ENCODE measurements at places on chromosomes 7 and 10. TPM values are rescaled to one million over a fixed set of nuclear protein-coding genes. Genes with fewer than 3 reads are reported as not detected.

IDI2 gene
- not detected for total RNA-seq

DNA sequence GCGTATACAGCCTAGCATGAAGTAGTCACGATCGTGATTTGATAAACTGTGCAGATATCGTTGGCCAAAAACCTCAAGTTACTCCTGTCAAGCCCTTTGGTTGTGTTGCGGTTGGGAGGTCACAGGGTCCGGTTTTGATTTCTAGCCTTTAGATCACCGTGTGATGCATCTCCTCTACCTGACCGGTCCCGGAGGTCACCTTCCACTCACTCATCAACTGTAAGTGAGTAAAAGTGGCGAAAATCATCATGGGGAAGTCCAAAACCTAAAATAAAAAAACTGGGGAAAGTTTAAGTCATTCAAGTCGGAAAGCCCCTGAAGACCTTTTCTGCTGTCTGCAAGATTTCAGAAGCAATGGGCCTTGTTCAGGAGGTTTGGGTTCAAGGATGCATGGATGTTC lies 62.8 kb downstream of the ADARB2 start:
- no peak for DNase-seq
- no peak overlapping the region for H3K4me3 ChIP-seq
- H3K4me1 ChIP-seq = no peaks in the 10 kb centered on the region
- H3K27ac ChIP-seq = no peak overlapping the region
- no peaks in the 10 kb centered on the region for H3K36me3 ChIP-seq

GTF2I gene
- 101 TPM for total RNA-seq

DNA sequence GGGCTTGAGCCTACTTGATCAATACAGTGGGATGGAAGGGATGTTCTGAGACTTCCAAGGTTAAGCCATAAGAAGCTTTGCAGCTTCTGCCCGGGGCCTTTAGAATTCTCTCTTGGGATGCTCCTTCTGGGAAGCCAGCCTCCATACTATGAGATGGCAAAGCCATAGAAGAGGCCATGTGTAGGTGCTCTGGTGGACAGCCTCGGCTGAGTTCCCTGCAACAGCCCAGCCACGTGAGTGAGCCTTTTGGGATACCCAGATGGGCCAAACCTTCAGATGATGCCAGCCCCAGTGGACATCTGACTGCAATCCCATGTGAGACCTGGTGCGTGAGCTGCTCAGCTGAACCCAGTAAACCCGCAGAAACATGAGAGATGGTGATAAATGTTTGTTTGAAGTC lies 370.6 kb downstream of the RPS24 start:
- no peak overlapping the region for H3K27ac ChIP-seq
- no peaks in the 10 kb centered on the region for H3K36me3 ChIP-seq
- DNase-seq = no peak
- H3K4me3 ChIP-seq = no peak overlapping the region
- H3K27me3 ChIP-seq = peaks cover 29% of the 10 kb centered on the region
- peaks cover 53% of the 10 kb centered on the region for H3K4me1 ChIP-seq

DNA sequence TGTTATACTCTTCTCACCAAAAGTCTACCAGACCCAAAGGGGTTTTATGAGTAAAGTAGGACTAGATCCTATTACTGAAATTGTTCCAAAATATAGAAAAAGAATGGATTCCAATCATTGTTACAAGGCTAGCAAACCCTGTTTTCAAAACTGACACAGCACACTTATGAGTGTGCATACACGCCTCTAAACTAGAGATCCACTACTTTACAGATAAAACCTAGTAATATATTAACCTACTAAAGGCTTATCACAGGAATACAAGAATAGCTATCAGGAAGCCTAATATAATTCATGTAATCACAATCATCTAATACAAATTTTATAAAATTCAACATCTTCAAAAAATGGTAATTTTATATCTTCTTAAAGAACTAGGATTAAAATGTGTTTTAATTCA lies 52.2 kb downstream of the ERCC6 start:
- H3K36me3 ChIP-seq = peaks cover 5% of the 10 kb centered on the region

- H3K27me3 ChIP-seq = peaks cover 6% of the 10 kb centered on the region
- H3K36me3 ChIP-seq = no peaks in the 10 kb centered on the region
- H3K4me1 ChIP-seq = peaks cover 37% of the 10 kb centered on the region
- no peak overlapping the region for H3K4me3 ChIP-seq
These were observed 35.5 kb downstream of the CALML3 start for GRCh38 chr10:5560142-5560816.

DNA sequence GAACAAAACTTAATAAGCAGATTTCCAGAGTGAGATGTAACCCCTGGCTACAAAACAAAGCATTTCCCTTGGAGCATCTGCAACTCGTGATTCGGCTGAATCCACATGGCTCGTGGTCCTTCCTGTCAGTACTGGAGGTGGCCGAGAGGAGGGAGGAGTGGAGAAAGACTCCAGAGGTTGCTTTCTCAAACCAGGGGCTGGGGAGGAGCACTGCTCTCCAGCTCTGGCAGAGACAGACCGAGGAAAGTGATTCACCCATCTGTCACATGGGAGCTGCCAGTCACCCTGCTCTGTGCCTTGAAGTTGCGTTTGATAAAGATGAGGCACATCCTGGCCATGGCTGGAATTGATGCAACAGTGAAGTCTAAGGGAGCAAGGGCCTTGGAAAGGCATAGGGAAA lies 72.7 kb downstream of the COL13A1 start:
- peak overlapping the region; percentile 45 for H3K27ac ChIP-seq
- H3K27me3 ChIP-seq = no peaks in the 10 kb centered on the region
- no peak overlapping the region for H3K4me3 ChIP-seq
- DNase-seq = peak; percentile 90
- H3K4me1 ChIP-seq = peaks cover 78% of the 10 kb centered on the region
- H3K36me3 ChIP-seq = no peaks in the 10 kb centered on the region

BMPR1A gene
- total RNA-seq = 61.4 TPM

MUC3A gene
- 0.04 TPM for total RNA-seq

DNA sequence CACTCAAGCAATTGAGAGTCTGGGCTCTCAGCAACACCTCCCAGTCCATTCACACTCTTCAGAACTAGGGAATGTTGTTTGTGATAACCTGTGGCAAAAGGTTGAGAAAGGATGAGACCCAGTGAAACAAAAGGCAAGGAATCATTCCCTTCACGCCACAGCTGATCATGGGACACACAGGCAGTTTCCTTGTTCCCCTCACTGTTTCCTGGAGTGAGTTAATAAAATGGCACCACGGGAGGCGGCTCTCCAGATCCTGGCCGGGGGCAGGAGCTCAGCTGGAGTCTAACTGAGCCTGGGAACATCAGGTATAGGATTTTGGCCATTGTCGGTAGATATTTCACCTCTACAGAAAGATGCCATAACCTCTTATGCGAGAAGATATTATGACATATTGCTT lies 107.3 kb upstream of the FAM171A1 start:
- H3K4me3 ChIP-seq = no peak overlapping the region
- H3K27ac ChIP-seq = no peak overlapping the region
- DNase-seq = no peak
- no peaks in the 10 kb centered on the region for H3K36me3 ChIP-seq

DKK1 gene
- total RNA-seq = 0.84 TPM

VAX1 gene
- total RNA-seq = not detected

- no peak overlapping the region for H3K27ac ChIP-seq
- no peaks in the 10 kb centered on the region for H3K27me3 ChIP-seq
- H3K4me3 ChIP-seq = no peak overlapping the region
- peak; percentile 47 for DNase-seq
- no peaks in the 10 kb centered on the region for H3K4me1 ChIP-seq
These were observed 28.0 kb upstream of the RSU1 start for GRCh38 chr10:16845248-16845647.

DNA sequence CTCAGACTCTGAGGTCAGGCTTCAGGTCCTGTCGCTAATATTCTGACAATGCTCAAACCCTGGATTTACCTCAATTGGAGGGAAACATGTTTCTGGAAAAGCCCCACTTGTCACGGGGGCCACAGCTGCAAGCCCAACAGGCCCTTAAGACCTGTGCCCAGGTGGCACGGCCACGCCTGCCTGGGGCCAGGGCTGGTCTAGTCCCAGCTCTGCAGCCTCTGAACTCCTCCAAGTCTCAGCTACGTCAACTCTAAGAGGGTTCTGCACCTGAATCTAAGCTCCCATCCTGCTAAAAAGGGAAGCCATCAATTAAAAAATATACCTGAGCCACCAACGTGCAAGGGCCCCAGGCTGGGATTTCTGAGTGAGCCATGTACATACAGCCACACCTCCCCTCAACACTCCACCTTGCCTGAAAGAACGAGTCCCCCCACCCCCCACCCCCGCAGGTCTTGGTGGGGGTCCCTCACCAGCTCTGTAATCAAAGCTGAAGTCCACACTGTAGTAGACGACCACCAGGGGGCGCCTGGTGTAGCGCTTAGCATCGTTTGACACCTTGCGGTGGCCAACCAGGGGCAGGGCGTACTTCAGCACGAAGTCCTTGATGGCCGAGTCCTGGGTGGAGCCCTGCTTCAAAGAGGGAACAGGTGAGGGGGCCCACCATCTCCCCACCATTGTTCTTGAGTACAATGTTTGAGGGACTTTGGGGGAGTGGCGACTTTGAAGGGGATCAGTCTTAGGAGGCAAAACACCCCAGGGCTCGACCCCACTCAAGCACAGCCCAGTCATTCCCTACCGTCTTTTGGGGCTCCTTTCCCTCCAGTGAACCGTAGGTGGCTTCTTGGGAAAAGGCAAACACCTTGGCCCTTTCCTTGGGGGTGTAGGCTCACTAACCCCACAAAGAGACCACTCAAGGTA lies 22.6 kb downstream of the PDIA4 start:
- H3K27me3 ChIP-seq = no peaks in the 10 kb centered on the region
- peak; percentile 82 for DNase-seq
- peaks cover 81% of the 10 kb centered on the region for H3K36me3 ChIP-seq
- H3K4me1 ChIP-seq = no peaks in the 10 kb centered on the region
- H3K27ac ChIP-seq = no peak overlapping the region

SP4 gene
- total RNA-seq = 8.3 TPM

INMT gene
- total RNA-seq = 15.7 TPM

GPR37 gene
- 16.9 TPM for total RNA-seq

LIPF gene
- total RNA-seq = not detected

ARHGEF35 gene
- 0.80 TPM for total RNA-seq

- peaks cover 67% of the 10 kb centered on the region for H3K36me3 ChIP-seq
- no peak overlapping the region for H3K4me3 ChIP-seq
- no peaks in the 10 kb centered on the region for H3K27me3 ChIP-seq
- DNase-seq = no peak
These were observed 30.7 kb upstream of the BTBD16 start for GRCh38 chr10:122240401-122240800.

PRSS37 gene
- total RNA-seq = not detected

- no peak overlapping the region for H3K4me3 ChIP-seq
- H3K36me3 ChIP-seq = no peaks in the 10 kb centered on the region
- no peaks in the 10 kb centered on the region for H3K27me3 ChIP-seq
- H3K27ac ChIP-seq = no peak overlapping the region
- DNase-seq = no peak
These were observed 199.5 kb downstream of the SKAP2 start for GRCh38 chr7:26664735-26665416.

- no peak for DNase-seq
- H3K27ac ChIP-seq = no peak overlapping the region
- H3K4me3 ChIP-seq = no peak overlapping the region
- no peaks in the 10 kb centered on the region for H3K27me3 ChIP-seq
These were observed 14.8 kb downstream of the LRRC27 start for GRCh38 chr10:132346806-132347205.

DNA sequence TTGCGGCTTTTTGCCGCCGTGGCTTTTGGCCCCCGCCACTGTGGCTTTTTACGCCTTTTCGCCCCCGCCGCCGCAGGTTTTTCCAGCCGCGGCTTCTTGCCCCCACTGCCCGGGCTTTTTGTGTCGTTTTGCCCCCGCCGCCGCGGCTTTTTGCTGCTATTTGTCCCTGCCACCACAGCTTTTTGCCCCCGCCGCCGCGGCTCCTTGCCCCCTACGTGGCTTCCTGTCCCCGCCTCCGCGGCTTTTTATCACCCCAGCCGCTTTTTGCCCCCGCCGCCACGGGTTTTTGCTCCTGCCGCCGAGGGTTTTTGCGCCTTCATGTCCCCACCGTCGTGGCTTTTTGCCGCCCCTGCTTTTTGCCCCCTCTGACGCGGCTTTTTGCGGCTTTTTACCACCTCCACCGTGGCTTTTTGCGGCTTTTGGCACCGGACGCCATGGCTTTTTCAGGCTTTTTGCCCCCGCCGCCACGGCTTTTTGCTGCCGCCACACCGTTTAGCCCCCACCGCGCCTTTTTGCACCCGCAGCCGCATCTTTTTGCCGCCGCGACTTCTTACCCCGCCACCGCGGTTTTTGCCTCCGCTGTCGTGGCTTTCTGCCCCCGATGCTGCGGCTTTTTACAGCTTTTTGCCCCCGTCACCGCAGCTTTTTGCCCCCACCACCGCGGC lies 637.0 kb downstream of the ZNF716 start:
- no peak for DNase-seq
- H3K27me3 ChIP-seq = no peaks in the 10 kb centered on the region
- no peaks in the 10 kb centered on the region for H3K4me1 ChIP-seq
- H3K27ac ChIP-seq = no peak overlapping the region

ADRB1 gene
- total RNA-seq = 0.09 TPM

All from muscle of leg (tissue), 16 donors.